Mesenchymal stem cell (in vitro differentiated cells and primary cell): ENCODE measurements at places on chromosomes 16 and 17.
A peak's percentile ranks its signal among the peaks of the same experiment; 100 is the strongest.

- H3K27ac ChIP-seq: no peak overlapping the region
- no peaks in the 10 kb centered on the region for H3K36me3 ChIP-seq
- no peaks in the 10 kb centered on the region for H3K27me3 ChIP-seq
- peak; percentile 72 for DNase-seq
- no peak overlapping the region for H3K4me3 ChIP-seq
These were observed 204.1 kb upstream of the CIBAR2 start for GRCh38 chr16:85316321-85316919.

- peaks cover 14% of the 10 kb centered on the region for H3K36me3 ChIP-seq
- H3K4me1 ChIP-seq: peaks cover 8% of the 10 kb centered on the region
- H3K27ac ChIP-seq: no peak overlapping the region
These were observed 55.5 kb downstream of the HIC1 start for GRCh38 chr17:2110436-2110835.

- H3K27me3 ChIP-seq: no peaks in the 10 kb centered on the region
- H3K36me3 ChIP-seq: peaks cover 40% of the 10 kb centered on the region
- no peaks in the 10 kb centered on the region for H3K4me1 ChIP-seq
- DNase-seq: no peak
These were observed 78.9 kb downstream of the TMC6 start for GRCh38 chr17:78049609-78050008.

- H3K27ac ChIP-seq: no peak overlapping the region
- no peak for DNase-seq
- H3K36me3 ChIP-seq: no peaks in the 10 kb centered on the region
These were observed 31.2 kb downstream of the CDK5R1 start for GRCh38 chr17:32517982-32518381.

- H3K27ac ChIP-seq: no peak overlapping the region
These were observed 9.9 kb downstream of the PSME3IP1 start for GRCh38 chr16:57175896-57176295.

DNA sequence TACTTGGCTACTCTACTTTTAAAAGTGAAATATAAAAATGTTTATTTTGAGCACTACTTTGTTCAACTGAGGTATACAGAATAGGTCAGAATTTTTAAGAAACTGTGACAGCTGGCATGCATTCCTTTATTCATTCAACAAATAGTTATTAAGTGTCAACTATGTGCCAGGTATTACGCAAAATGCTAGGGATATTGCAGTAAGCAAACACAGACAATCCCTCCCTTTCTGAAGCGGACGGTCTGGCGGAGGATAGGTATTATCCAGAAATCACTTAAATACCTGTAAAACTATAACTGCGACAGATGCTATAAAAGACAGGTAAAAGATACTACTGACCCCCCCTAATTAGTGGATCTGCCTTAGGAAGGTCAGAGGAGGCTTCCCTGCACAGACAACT, 26.1 kb downstream of the METTL16 start:
- H3K27ac ChIP-seq: no peak overlapping the region
- no peaks in the 10 kb centered on the region for H3K27me3 ChIP-seq
- no peak for DNase-seq
- H3K36me3 ChIP-seq: no peaks in the 10 kb centered on the region
- H3K4me3 ChIP-seq: peak overlapping the region; percentile 60

DNA sequence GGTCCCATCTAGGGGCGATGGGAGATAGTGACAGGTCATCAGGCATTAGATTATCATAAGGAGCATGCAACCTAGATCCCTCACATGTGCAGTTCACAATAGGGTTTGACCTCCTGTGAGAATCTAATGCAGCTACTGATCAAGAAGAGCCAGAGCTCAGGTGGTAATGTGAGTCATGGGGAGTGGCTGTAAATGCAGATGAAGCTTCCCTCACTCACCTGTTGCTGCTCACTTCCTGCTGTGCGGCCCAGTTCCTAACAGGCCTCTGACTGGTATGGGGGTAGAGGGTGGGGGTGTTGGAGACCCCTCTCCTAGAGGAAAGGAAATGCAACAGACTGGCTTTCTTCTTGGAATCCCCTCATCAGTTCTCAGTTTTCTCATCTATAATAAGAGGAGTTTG, 131.4 kb downstream of the CA10 start:
- no peaks in the 10 kb centered on the region for H3K36me3 ChIP-seq
- peak overlapping the region; percentile 21 for H3K4me3 ChIP-seq
- no peak for DNase-seq
- H3K4me1 ChIP-seq: peaks cover 2% of the 10 kb centered on the region
